ENCODE measurements at places on chromosomes 6 and 20.

DNA sequence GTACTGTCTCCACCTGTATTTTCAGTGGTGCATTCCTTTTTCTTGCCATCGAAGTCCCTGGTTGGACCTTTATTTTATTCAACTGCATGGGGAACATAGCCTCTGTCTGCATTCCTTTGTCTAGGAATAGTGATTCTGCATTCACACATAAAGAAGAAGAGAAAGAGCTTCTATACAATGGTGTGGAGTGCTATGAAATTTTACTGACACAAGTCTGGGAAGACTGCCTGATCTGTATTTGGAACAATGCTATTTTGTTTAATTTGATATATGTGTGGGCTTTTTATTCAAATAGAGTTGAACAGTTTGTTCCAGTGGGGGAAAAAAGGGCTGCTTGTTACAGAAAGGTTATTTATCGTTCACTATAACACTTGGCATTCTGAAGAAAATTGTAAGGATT, 375.7 kb upstream of the POU3F2 start:
- DNase-seq: no peak

DNA sequence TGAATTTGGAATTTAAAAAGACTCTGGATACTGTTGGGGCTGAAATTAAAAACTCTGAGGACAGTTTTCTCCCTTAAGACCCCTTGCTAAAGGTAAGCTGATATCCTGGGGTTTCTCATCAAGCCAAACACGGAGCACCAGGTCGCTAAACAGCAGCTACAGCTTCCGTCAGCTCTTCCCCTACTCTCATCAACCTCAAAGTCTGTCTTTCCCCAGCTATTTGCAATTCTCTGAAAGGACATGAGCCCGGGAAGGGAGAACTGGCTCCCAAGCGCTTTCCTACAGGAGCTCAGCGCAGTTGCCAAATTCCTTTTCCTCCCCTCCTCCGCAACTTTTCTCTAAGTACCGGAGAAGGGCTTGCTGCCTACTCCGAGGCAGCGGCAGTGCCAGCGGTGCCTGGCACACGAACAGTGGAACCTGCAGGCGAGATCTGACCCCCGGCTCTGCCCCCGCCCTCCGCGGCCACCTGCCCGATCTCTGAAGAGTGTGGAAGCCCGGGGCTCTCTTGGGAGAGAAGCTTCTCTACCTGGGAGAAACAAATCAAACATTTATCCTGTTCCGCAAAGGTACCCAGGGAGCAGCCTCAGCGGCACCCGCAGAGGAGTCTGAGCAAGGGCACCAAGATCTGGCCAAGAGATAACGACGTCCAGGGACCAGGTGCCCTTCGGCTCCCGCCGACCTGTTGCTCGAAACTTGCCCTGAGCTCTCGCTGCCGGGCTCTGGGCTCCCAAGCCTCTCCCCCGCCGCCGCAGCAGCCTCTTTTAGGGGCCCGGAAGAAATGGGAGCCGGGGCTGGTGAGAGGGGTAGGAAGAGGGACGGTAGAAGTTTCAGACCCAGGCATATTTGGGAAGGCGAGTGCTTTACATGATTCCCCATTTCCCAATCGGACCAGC, 2.2 kb downstream of the CBLN4 start:
- no peak for DNase-seq

GRCh38 chr6:150751296-150751695, 114.2 kb upstream of the MTHFD1L start:
- no peak for DNase-seq

DNA sequence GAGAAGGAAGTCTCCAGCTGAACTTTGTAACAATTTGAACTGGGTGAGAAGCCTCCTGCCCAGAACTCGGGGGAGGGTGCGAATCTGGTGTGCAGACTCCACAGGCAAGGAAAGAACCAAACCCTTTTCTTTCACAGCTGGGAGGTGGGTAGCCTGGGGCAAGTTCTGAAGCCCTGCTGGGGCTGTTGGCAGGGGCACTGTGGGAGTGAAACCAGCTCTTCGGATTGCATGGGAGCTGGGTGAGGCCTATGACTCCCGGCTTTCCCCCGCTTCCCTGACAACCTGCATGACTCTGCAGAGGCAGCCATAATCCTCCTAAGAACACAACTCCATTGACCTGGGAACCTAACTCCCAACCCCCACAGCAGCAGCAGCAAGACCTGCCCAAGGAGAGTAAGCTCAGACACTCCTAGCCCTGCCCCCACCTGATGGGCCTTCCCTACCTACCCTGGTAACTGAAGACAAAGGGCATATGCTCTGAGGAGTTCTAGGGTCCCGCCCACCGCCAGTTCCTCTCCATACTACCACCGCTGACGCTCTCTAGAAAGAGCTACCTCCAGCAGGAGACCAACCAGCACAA, 37.5 kb downstream of the SOD2 start:
- no peak for DNase-seq

- DNase-seq: no peak
Observed at GRCh38 chr6:92130944-92131343, 1288.4 kb downstream of the EPHA7 start.

DNA sequence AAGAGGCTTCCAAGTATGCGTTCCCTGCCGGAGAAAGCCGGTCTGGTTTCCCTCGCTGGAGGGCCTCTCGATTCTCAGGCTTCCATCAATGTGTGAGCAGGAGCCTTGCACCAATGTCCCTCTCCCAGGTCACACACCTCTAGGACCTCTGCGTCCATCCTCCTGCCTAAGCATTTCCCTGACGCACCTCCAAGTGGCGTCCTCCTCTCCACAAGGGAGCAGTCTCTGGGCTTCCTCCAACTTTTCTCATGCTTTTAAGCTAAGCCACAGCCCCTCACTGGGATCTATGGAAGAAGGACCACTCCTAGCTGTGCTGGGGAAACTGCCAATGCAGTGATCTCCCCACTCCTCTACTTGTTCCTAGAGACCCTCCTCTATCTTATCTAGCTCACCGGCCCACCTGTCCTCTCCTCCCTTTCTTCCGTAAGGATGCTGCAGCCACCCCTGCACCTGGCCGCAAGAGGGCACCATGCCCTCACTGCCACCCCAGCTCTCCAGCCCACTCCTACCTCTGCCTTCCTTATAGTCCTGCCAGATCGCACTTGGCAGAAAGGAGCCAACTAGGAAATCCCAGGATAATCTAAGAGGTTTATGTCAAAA, 258.7 kb downstream of the LRFN2 start:
- DNase-seq: peak; percentile 33
